ENCODE measurements at places on chromosomes 16 and 17.

DNA sequence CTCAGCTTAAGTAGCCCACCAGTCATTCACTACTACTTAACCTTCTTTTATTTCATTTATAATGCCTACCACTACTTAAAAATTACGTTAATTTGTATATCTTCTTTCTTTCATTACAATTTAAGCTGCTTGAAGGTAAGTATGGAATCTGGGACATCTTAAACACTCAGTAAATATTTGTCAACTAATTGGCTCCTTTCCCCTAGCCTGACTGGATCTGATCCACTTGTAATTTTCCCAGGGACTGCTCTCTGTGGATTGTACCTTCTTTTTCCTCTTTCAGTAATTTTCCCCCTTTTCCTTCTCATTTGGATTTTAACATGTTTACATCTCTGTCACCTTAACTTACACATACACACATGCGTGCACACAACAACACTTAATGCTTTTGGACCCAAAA is 152.4 kb upstream of the RBL2 start:
- DNase-seq = no peak

DNA sequence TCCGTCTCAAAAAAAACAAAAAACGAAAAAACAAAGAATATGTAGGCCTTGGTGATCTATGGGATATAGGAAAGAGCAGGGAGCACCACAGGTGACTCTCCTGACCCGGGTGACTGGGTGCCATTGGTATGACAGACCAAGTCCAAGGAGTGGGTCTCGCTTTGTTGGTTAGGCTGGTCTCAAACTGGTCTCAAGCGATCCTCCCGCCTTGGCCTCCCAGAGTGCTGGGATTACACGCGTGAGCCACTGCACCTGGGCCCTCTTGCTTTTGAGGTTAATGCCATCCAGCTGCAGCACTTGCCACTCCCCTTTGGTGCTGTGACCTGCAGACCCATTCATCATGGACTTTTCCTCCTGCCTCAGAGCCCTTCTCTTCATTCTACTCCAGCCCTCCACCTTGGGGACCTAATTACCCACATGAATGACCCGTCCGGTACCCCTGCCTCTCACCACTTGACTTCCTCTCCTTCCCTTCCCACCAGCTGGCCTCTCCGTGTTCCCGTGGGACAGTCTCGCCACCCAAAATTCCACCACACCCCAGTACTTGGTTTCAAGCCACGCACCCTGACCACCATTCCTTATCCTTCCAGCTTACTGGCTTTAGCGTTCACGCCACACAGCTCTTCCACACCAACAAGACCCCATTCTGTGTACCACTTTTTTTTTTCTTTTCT is 3.2 kb upstream of the UBE2G1 start:
- no peak for DNase-seq

- peak; percentile 63 for DNase-seq
These were observed 23.6 kb downstream of the ALDH3A2 start for GRCh38 chr17:19672009-19672750.

GRCh38 chr17:37079735-37080134 is 131.0 kb downstream of the AATF start:
- DNase-seq = peak; percentile 76

GRCh38 chr17:7883781-7884386 is 4.7 kb upstream of the CHD3 start:
- peak; percentile 48 for DNase-seq
